ENCODE measurements at places on chromosomes 5 and 9.
A peak's percentile ranks its signal among the peaks of the same experiment; 100 is the strongest.

DNA sequence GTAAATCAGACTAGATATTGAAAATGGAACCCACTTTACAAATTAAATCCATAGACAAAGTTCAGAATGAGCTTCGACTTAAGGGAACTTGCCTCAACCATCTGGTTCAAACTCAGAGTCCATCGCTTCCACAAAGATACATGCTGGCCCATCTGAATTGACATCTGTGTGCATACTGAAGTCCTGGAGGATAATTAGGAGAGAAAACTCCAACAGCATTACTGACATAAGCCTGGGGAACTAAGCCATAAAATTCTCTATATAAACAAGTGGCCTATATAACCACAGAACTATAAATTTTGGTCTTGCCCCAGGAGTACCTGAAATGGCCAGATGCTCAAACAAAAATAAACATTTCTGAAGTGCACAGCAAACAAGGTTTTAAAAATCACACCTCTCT is 94.4 kb downstream of the IZUMO3 start:
- H3K4me3 ChIP-seq: no peak overlapping the region
- H3K36me3 ChIP-seq: no peaks in the 10 kb centered on the region
- H3K4me1 ChIP-seq: no peaks in the 10 kb centered on the region
- no peak for DNase-seq
- H3K27me3 ChIP-seq: no peaks in the 10 kb centered on the region
- H3K27ac ChIP-seq: no peak overlapping the region

- H3K36me3 ChIP-seq: no peaks in the 10 kb centered on the region
- peak overlapping the region; percentile 40 for H3K27ac ChIP-seq
- no peak overlapping the region for H3K4me3 ChIP-seq
- peak; percentile 56 for DNase-seq
Measured at GRCh38 chr5:91318724-91319123, 64.4 kb downstream of the ARRDC3 start.

- H3K4me1 ChIP-seq: no peaks in the 10 kb centered on the region
- H3K27ac ChIP-seq: no peak overlapping the region
- no peaks in the 10 kb centered on the region for H3K27me3 ChIP-seq
- no peaks in the 10 kb centered on the region for H3K36me3 ChIP-seq
- DNase-seq: no peak
Measured at GRCh38 chr5:99808657-99809230, 726.4 kb upstream of the FAM174A start.

DNA sequence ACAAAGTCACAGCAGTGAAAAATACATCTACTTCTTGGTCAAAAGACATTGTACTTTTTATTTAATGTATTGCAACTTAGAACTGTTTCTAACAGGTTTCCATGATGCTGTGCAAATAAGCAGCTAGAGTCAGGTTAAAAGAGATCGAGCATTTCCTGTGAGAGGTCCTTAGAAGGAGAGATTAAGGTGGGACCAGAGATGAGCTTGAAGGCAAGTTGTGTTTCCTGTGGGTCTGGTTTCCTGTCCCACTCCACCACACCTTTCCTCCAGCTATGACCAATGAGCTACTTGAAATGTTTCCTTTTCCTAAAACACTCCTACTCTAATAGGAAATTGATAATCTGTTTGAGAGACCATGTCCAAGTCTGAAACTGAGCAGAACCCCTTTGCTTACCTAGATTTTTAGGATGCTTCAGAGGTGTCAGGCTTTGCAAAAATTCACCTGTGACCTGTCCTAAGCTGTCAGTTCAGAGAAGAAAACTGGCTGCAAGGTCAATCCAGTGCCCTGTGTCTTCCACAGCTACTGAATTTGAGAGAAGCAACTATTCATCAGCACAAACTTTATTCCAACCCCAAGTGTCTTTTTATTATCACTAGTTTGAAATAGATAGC is 13.1 kb upstream of the RLN1 start:
- no peaks in the 10 kb centered on the region for H3K27me3 ChIP-seq
- DNase-seq: no peak
- H3K4me3 ChIP-seq: no peak overlapping the region
- peaks cover 32% of the 10 kb centered on the region for H3K4me1 ChIP-seq
- H3K36me3 ChIP-seq: peaks cover 7% of the 10 kb centered on the region

DNA sequence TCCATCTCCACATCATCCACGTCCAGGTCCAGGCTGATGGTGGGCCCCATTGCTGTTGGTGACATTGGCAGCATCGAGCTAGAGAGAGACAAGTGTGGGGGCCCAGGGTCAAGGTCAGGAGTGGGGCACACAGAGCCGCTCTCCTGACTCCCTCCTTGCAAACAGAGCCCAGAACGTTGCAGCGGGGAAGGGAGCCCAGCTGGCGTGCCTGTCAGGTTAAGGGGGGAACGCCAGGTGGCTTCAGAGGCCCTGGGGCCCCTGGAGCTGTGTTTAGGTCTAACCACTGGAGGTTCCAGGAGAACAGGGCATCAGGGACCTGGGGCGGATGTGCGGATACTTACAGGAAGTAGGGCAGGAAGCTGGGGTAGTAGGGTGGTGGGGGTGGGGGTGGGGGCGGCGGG is 7.5 kb downstream of the RNF44 start:
- peaks cover 62% of the 10 kb centered on the region for H3K36me3 ChIP-seq
- H3K4me1 ChIP-seq: peaks cover 55% of the 10 kb centered on the region
- H3K27me3 ChIP-seq: no peaks in the 10 kb centered on the region
- peak overlapping the region; percentile 87 for H3K27ac ChIP-seq
- peak overlapping the region; percentile 62 for H3K4me3 ChIP-seq
- DNase-seq: peak; percentile 59

- H3K4me1 ChIP-seq: peaks cover 4% of the 10 kb centered on the region
- peaks cover 23% of the 10 kb centered on the region for H3K27me3 ChIP-seq
- no peak overlapping the region for H3K27ac ChIP-seq
Measured at GRCh38 chr5:170355601-170356098, 33.5 kb downstream of the KCNMB1 start.

DNA sequence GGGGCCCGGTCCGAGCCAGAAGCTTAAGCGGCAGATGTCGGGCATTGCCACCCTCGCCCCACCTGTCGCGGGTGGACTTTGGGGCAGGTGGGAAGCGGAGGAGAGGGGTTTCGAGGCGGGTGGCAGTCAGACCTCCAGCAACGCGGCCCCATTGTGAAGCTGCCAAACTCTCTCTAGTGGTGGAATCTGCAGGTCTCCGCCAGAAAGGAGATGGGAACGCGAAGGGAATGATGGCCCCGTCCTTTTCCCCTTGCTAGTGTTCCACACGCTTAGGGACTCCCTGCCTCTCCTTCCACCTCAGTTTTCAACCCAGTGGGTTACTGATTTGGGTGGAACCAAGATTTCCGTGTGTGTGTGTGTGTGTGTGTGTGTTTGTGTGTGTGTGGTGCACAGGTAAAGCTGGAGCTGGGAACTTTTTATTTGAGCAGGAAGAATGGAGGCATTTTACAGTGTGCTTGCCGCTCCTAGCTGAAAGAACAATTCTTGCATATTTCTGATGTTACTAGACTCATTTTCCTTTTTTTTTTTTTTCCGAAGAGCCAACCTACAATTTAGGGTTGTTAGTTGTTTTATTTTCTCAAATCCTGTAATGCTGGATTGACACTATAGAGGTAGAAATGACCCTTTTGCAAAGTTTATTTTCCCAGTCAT is 1.3 kb downstream of the MACIR start:
- peak overlapping the region; percentile 87 for H3K4me3 ChIP-seq
- peaks cover 6% of the 10 kb centered on the region for H3K36me3 ChIP-seq
- H3K27ac ChIP-seq: peak overlapping the region; percentile 87
- peaks cover 10% of the 10 kb centered on the region for H3K27me3 ChIP-seq

GRCh38 chr5:148090773-148091250 is 27.0 kb downstream of the SPINK5 start:
- H3K4me1 ChIP-seq: no peaks in the 10 kb centered on the region
- no peak overlapping the region for H3K27ac ChIP-seq
- H3K27me3 ChIP-seq: no peaks in the 10 kb centered on the region
- H3K4me3 ChIP-seq: no peak overlapping the region
- H3K36me3 ChIP-seq: no peaks in the 10 kb centered on the region
- no peak for DNase-seq

DNA sequence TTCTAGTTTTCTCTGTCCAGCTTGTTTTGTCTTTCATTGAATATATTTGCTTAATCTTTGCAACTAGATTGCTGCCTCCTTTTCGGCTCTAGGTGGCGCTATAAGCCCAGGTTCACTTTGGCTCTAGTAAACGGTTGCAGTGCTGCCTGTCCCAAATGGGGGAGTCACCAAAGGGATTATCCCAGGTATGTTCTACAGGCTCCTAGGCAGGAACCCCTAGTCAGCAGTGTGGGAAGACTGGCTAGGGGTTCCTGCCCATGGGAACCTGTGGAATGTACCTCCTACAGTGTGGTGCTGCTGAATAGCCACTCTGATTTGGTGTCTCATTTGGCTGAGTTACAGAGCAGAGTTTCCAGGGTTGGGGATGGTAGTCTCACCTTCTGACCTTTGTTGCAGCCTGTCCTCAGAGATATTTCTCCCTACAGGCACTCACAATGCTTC is 85.2 kb downstream of the ARSB start:
- no peak for DNase-seq
- H3K27me3 ChIP-seq: no peaks in the 10 kb centered on the region
- peaks cover 27% of the 10 kb centered on the region for H3K36me3 ChIP-seq
- H3K27ac ChIP-seq: no peak overlapping the region

DNA sequence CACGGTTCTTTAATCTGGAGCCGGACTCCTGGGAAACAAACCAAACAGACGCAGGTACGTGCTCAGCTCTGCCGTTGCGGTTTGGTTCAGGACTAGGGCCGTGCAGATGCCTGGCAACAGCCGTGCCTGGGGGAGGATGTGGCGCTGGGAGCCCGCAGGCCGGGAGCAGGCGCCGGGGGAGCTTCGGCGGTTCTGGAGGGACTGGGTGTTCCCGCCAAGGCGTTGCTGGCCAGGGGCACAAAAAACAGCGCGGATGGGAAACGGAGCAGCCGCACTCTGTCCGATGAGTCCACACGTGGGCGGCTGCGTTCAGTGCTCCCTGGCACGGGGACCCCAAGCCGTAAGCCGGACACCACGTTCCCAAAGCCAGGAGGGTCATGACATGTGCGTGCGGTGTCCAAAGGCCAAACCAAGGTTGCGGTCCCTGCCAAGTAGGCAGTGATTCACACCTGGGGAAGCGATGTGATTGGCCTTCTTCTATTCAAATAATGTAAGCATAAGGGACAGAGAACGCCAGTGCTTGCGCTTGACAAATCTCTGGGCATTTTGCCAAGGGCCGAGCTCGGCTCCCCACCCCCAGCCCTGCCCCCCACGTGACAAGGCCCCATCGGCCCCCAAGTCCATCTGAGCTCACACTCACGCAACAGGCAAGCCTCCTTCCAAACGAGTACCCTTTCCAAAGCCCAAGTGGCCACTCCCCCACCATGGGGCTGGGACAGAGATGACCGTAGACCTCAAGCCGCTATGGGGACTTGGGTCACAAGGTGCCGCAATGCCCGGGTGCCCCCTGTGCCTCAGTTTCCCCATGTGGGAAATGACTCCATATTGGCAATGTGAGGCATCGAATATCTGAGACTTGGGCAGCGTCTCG is 49.7 kb upstream of the NKD2 start:
- H3K4me1 ChIP-seq: peaks cover 47% of the 10 kb centered on the region
- H3K27me3 ChIP-seq: peaks cover 40% of the 10 kb centered on the region
- no peak overlapping the region for H3K4me3 ChIP-seq
- no peak for DNase-seq
- no peak overlapping the region for H3K27ac ChIP-seq

- no peak overlapping the region for H3K4me3 ChIP-seq
- DNase-seq: peak; percentile 31
- no peak overlapping the region for H3K27ac ChIP-seq
Measured at GRCh38 chr5:673831-674629, 19.1 kb downstream of the TPPP start.

GRCh38 chr9:115743709-115744605 is 409.6 kb upstream of the PAPPA start:
- H3K4me1 ChIP-seq: no peaks in the 10 kb centered on the region
- no peaks in the 10 kb centered on the region for H3K27me3 ChIP-seq
- H3K27ac ChIP-seq: no peak overlapping the region
- DNase-seq: no peak

DNA sequence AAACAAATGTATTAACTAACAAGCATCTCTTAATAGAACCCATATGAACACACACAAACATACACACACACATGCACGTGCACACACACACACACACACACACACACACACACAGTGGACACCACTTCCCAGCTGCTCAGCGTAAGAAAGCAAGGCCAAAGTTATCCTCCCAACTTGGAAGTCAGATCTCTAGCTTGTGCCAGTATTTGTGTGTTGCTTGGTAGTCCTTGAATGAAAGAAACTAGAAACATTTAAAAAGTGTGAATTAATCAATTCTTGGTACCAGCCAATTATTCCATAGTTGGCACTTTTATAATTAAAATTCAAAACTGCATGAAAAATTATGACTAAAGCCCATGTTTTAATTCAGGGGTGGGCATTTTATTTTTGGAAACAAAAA is 178.1 kb downstream of the TMEM161B start:
- no peaks in the 10 kb centered on the region for H3K36me3 ChIP-seq
- H3K27ac ChIP-seq: no peak overlapping the region
- H3K4me1 ChIP-seq: no peaks in the 10 kb centered on the region
- H3K4me3 ChIP-seq: no peak overlapping the region

DNA sequence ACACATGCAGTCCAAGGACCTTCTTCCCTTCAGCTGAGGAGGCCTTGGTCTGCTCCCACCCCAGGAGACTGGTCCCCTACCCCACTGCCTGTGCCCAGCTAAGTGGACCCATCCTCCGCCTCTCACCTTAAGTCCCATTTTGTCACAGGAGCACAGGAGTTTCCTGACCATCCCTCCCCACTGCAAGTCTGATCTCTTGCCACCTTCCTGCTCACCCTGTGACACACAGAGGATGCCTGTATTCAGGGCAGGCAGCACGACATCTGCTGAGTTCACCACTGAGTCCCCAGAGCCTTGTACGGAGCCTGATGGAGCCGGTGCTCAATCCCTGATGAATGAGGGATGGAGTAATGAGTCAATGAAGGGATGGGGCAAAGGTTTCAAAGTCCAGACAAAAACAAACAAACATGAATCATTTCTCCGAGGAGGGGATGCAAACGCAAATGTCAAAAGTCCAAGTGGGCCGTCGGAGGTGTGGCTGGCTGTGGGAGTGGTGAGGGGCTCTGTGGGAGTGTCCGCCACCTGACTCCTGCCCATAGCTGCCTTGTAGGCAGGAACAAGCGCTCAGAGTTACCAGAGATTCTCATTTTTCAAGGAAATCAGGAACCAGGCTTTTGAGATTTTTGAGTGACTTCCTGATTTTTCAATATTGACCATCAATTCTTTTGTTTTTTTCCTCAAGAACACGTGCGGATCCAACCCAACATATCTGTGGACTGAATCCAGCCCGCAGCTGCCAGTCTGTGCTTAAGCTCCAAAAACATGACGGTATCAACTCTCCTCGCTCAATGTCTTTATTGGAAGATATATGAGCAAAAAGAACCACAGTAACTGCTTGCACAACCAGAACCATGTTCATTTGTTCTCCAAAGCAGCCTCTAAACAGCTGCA is 4.4 kb downstream of the RAPGEF1 start:
- H3K27ac ChIP-seq: peak overlapping the region; percentile 96
- peak overlapping the region; percentile 68 for H3K4me3 ChIP-seq
- no peak for DNase-seq
- peaks cover 53% of the 10 kb centered on the region for H3K36me3 ChIP-seq
- peaks cover 82% of the 10 kb centered on the region for H3K4me1 ChIP-seq

GRCh38 chr9:16611983-16612382 is 258.5 kb downstream of the BNC2 start:
- no peak overlapping the region for H3K27ac ChIP-seq
- no peaks in the 10 kb centered on the region for H3K4me1 ChIP-seq
- no peaks in the 10 kb centered on the region for H3K27me3 ChIP-seq
- DNase-seq: no peak
- H3K36me3 ChIP-seq: no peaks in the 10 kb centered on the region

GRCh38 chr9:128912270-128912853 is 8.4 kb upstream of the PHYHD1 start:
- no peak for DNase-seq
- no peaks in the 10 kb centered on the region for H3K27me3 ChIP-seq
- peaks cover 52% of the 10 kb centered on the region for H3K4me1 ChIP-seq
- H3K4me3 ChIP-seq: no peak overlapping the region
- peaks cover 77% of the 10 kb centered on the region for H3K36me3 ChIP-seq
- H3K27ac ChIP-seq: peak overlapping the region; percentile 78

All from activated T-cell treated with anti-CD3 and anti-CD28 coated beads, Interleukin-2, amount 50 U/mL, for 24 hours (primary cell).